Stimulated activated CD4-positive, alpha-beta T cell treated with anti-CD3 and anti-CD28 coated beads, Interleukin-2, amount 100 ng/mL, for 24 hours (primary cell): ENCODE measurements at places on chromosomes 7 and 10.

GRCh38 chr10:52875336-52875735 is 102.8 kb upstream of the MBL2 start:
- DNase-seq, result no peak

DNA sequence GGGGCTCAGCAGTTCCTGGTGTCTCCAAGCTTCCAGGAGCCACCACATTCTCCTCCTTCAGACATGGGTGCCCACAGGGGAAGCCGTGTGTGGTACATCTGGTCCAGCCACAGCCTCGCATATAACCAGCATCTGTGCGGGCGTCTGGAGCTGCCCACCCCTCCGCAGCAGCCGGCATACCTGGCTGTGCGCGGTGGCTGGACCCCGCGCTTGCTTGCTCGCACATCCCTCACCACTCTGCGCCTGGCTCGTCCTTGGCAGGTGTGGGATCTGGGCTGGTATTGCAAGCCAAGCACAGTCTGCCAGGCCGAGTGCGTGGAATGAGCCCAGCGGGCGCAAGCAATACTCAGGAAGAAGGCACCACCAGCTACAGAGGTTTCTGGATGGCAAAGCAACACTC is 117.7 kb upstream of the MBL2 start:
- DNase-seq, result no peak

GRCh38 chr10:24848195-24848594 is 104.2 kb downstream of the PRTFDC1 start:
- DNase-seq, result no peak

DNA sequence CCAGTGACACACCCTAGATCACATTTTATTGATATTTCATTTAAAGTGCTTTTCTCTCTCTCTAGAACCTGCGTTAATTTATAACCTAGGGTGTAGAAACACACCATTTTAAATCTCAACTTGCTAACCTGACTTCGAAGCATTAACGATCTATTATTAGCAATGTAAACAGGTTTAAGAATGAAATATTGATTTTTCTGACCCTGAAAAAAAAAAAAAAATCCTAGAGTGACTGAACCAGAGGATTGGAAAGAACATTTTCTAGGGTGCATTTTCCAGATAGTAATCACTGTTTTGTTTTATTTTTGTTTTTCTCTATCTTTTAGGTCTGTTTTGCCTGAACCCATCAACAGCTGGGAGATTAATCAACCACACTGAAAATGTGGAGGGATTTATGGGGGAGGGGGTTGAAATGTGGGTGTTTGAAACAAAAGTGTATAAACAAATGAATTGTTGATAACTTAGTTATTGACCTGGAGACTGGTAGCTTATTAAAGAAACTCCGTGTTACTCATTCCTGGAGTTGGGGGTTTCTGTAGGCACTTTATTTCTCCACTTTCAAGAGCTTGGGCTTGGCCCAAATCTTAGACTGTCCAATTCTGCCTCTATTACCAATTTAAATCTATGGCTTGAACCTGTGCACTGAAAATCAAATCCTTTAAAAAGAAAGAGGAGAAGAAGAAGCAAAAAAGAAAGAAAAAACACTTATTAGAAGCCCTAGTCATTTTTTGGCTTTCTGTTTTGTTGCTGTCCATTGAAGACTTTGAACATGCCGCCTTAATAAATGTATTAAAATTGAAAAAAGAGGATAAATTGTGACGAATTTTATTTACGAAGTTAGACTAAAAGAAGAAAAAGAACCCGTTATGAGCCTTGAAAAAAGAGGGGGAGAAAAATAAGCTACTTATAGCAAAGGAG is 2.8 kb downstream of the HOXA2 start:
- DNase-seq, result no peak

DNA sequence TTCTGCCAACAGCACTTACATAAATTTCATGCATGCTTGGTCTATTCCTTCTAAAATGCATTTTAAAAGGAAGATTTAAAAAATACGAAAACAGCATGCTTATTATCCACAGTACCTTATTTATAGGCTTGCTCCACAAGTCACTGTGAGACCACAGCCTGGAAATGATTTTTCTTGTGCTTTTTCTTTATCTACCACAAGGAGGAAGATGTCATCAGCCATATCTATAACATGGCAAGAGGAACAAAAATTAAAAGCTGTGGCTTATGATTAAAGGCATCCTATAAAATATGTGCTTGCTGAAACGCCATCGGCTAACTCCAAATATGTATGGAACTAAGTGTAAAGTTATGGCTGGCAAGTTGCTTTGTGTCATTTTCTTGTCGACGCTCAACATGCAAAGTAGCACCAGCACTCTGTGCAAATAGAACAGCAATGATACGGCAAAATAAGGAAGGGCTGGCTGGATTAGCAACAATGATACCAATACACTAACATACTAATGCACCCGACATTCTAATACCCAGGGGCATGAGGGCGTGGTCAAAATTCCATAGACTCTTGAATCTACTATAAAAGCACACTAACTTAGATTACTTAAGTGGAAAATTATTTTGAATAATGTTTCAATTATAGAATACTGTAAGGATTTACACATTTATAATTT is 41.2 kb upstream of the AKR1E2 start:
- no peak for DNase-seq

GRCh38 chr10:6647811-6648526 is 67.9 kb upstream of the PRKCQ start:
- peak; percentile 70 for DNase-seq

DNA sequence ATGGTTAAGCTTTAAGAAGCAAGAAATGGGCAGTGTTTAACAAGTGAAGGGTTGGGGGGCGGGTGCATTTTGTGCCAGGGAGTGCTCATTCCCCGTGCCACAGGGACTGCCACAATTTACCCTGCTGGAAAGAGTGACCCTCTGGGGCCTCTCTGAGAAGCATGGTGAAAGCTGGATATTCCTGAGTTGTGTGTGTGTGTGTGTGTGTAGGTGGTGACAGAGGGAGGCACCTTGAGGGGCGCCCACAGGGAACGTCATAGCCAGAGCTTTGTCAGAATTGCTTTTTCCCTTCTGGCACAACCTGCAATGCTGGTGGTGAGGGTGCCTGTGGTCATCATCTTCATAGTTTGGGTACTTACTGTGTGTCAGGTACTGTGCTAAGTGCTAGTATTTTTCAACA is 2.5 kb upstream of the WDR86 start:
- DNase-seq, result no peak

GRCh38 chr10:14823966-14824365 is 13.9 kb downstream of the CDNF start:
- no peak for DNase-seq
